ENCODE measurements at places on chromosomes 6 and 20.
A peak's percentile ranks its signal among the peaks of the same experiment; 100 is the strongest.

- no peak for DNase-seq
Measured at GRCh38 chr6:15623276-15624116, 39.3 kb downstream of the DTNBP1 start.

GRCh38 chr6:110629153-110629552 lies 152.7 kb upstream of the SLC22A16 start:
- no peak for DNase-seq

DNA sequence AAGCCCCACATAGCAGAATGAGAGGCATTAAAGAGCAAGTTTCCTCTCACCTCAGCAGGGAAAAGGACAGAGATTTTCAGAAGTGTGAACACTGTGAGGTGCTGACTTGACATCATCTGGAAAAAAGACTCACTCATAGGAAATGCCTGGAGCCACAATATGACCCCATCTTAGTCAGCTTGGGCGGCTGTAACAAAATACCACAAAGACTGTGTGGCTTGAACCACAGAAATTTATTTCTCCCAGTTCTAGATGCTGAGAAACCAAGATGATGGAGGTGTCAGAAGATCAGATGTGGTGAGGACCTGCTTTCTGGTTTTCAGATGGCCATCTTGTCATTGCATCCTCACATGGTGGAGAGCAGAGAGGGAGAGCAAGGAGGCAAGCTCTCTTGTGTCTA lies 253.1 kb downstream of the ADGB start:
- no peak for DNase-seq

GRCh38 chr6:122747573-122747972 lies 31.9 kb upstream of the FABP7 start:
- no peak for DNase-seq

GRCh38 chr6:48511378-48511777 lies 400.4 kb upstream of the PTCHD4 start:
- DNase-seq = no peak

DNA sequence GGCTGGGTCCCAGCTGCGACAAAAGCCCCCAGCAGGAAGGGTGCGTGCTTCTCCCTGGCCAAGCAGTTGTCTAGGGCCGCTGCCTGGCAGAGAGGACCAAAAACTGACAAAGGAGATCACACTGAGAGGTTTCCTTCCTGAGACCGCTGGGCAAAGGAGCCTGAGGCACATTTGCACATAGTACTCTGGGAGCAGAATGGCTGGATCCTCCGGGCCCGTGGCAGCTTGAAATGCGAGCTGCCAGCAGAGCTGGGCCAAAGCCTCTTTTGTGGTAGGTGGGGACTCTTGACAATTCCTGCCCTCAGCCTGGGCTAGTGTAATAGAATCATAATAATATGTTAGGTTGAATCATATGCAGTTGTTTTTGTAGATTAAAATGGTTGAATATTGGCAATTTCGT lies 33.1 kb upstream of the RNF8 start:
- no peak for DNase-seq

DNA sequence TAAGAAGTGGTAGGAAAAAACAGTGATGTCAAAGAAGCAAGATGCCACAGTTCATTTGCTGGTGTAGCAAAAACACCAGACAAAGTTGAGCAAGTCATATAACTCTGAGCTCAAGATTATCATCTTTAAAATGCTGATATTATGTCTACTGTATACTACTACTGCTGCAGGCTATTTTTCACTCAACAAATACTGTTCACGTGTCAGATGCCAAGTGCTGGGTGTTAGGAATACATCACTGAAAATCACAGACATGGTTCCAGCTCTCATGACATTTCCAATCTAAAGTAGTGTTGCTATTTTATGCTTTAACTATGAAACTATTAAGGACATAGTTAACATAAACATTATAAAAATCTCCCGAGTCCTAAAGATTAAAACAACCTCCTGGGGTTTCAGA lies 163.0 kb downstream of the NKAIN2 start:
- no peak for DNase-seq

DNA sequence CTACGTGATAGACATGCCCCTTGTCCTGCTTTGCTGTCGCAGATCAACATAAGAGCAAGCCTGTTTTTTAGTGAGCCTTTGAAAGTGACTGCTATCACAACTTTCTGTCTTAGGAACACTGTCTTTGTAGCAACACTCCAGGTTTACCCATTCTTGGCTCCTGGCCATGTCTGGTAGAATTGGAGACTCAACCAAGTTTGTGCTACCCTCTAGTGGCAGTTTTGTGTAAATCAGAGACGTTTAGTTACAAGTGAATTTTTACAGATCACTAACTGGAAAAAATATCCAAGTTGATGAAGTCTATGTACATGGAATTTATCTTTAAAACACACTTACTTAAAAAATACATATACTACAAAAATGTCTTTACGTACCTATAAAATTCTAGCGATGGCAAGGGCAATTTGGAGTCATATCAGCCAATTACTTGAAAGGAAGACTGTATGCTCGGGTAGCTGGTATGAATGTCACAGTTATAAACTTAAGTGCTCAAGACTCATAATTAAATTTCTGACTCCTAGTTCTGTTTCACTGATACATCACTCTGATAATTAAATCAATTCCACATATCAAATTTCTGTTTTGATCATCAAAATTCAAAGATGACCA lies 101.4 kb downstream of the ADGB start:
- DNase-seq = no peak

- DNase-seq = no peak
Measured at GRCh38 chr20:47133809-47134456, 222.6 kb downstream of the ZMYND8 start.

DNA sequence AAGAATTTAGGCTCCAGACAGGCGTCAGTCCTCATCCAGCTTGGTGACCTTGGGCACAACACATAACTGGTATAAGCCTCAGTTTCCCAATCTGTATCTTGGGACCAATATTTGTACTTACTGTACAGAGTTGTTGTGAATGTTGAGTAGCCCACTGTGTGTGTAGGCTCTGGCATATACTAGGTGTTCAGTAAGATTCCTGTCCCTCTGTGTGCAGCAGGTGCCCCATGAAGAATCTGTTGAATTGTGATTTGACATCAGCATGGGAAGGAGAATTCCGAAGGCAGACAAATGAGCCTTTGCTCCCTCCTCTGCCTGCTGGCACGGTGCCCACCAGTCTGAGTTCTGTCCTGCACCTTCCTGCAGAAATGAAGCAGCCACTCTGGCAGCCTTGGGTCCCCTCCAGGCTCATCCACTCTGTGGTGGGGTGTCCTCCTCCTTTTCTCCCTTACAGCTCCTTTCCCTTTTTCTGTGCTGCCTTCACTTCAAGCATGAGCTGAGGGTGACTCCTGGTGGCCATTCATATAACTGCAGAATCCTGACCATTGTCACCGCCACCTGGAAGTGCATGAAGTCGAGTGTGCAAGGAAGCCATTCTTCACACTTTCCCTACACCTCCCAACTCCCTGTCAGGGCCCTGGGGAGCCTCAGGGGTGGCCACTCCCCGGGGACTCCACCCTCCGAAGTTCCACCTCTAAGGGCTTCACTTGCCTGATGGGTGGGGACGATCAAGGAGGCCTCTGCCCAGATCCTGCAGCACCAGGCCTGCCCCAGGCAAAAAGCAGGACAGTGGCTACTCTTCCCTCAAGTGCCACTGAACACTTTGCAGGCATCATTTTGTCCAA lies 48.2 kb downstream of the MRPL14 start:
- DNase-seq = peak; percentile 54

DNA sequence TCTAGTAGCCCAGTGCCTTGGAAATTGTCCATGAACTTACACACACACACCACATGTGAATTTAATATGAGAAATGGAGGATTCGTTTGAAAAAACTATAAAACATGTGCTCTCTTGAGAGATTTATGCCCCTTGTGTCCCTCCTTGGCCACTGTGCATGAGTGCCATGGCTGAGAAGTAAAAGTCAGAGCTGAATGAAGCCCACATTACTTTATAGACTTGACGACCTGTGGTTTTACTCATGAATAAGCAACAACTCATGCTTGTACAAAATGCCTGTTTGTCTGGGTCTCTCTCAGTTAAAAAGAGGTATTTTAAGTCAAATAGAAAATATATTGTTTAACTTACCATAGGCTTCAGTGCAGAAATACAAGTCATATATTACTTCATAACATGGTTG lies 102.7 kb downstream of the KCNQ5 start:
- DNase-seq = no peak

DNA sequence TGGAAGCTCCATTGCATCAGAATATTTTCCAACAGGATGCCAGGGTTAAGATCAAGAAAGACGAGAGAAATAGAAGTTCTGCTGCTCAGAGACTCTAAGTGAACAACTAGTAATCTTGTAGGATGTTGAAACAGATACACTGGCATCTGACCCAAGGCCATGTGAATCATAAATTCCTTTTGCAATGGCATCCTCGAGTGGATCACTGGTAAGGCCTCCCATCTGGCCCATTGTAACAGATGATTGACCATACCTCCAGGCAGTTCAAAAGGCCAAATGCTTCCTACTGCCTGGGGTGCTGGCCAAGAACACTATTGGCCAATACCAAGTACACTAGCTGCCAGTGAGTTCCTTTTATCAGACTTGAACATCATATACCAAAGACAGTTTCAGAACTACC lies 9.9 kb upstream of the SLC17A3 start:
- DNase-seq = no peak

- DNase-seq = no peak
Measured at GRCh38 chr6:144364782-144365181, 79.6 kb downstream of the UTRN start.

- DNase-seq = no peak
Measured at GRCh38 chr6:29509239-29509638, 21.5 kb upstream of the MAS1L start.

GRCh38 chr6:113758826-113759574 lies 98.1 kb upstream of the MARCKS start:
- no peak for DNase-seq

DNA sequence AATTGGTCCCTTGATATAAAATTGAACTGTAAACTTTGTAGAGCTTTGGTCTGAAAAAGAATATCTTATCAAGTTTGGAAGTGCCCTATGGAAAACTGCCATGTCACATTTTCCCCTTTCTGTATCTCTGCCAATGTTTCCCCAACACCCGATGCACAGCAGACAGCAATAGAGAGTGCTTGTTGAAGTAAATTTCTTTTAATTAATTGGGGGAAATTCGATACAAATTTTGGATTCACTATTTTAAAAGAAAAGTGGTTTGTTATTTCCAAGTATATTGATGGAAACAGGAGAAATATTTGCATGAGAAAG lies 208.1 kb downstream of the OGFRL1 start:
- no peak for DNase-seq

DNA sequence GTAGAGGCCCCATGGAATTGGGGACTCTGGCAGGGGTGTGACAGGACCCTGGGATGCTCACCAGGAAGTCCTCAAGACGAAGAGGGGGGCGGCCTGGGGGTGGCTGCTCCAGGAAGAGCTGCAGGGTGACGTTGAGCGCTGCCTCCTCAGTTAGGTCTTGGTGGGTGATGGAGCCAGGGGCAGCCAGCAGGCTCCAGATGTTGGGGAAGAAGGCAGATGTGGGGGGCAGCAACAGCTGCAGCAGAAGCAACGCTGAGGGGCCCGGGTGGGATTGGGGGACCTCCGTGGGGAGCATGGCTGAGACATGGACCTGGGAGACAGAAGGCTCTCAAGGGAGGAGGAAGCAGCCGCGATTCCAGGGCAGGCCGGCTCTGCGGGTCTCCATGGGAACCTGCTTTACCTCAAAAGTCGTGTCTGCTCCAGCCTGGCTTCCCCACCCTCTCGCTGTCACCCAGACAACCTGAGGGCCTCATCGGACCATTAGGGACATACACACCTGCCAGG lies 591 bp downstream of the VWA7 start:
- no peak for DNase-seq

GRCh38 chr6:155530219-155530834 lies 74.7 kb upstream of the NOX3 start:
- no peak for DNase-seq

GRCh38 chr20:48309293-48309692 lies 518.5 kb downstream of the PREX1 start:
- no peak for DNase-seq

DNA sequence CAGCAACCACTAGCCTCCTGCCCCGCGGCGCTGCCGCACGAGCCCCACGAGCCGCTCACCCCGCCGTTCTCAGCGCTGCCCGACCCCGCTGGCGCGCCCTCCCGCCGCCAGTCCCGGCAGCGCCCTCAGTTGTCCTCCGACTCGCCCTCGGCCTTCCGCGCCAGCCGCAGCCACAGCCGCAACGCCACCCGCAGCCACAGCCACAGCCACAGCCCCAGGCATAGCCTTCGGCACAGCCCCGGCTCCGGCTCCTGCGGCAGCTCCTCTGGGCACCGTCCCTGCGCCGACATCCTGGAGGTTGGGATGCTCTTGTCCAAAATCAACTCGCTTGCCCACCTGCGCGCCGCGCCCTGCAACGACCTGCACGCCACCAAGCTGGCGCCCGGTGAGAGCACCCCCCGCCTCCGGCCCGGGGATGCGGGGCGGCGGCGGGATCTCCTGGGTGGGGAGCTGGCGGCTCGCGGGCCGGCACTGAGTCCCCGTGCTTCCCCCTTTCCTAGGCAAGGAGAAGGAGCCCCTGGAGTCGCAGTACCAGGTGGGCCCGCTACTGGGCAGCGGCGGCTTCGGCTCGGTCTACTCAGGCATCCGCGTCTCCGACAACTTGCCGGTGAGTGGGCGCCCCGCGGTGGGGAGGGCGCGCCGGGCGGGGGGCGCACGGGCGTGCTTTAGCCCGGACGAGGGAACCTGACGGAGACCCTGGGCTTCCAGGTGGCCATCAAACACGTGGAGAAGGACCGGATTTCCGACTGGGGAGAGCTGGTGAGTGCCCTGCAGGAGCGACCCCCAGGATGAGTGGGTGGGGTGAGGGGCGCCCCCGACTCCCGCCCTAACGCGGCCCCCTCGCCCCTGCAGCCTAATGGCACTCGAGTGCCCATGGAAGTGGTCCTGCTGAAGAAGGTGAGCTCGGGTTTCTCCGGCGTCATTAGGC lies 585 bp downstream of the PIM1 start:
- DNase-seq = no peak
